ENCODE measurements at places on chromosomes 13 and 19.

- no peak for DNase-seq
These were observed 15.2 kb upstream of the GJA3 start for GRCh38 chr13:20175907-20176652.

DNA sequence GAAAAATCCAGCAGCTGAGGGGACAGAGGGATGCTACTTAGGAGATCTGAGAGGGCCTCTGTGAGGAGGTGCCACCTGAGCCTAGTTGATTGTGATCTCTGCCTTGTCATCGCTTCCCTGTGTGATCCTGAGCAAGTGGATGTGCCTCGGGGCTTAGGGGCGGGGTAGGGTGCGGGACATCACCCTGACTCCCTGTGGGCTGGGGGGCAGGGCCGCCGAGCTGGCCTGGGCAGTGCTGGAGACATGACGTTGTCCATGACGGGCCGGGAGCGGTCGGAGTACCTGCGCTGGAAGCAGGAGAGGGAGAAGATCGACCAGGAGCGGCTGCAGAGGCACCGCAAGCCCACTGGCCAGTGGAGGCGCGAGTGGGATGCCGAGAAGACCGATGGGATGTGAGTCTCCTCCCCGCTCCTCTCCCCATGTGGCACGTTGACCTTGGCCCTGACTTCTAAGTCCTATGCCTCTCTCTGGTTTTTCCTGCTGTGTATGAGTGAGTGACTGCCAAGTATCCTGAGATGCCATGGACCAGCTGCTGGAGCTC is 8.2 kb upstream of the INAFM1 start:
- no peak for DNase-seq

DNA sequence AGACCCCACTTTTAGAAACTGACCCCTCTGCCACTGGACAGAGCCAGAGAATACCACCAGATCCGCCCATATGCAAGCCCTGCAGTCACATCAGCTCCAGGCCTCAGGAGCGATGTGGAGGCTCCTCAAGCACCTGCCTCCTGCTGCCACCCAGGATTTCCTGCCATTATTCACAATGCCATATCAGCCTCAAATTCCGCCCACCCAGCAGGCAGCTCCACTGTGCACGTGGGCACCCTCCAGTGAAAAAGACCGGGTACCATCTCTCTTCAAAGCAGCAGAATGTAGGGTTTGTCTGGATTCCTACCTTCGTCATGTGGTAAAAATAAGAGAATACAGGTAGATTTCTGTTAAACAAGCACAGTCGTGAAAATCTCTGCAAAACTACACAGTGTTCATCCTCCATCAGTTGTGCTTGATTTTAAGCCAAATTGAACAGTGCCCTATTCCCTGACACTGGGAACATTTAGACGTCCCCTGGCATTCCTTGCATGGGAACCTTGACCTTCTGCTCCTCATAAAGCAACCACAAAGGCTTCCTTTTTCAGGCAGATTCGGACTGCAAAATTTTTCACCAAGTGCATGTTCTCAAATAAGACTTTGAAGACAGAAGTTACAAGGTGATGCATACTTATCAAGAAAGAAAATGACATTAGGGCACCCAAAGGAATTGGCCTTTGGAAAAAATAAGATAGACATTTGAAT is 56.4 kb downstream of the FAM124A start:
- no peak for DNase-seq

DNA sequence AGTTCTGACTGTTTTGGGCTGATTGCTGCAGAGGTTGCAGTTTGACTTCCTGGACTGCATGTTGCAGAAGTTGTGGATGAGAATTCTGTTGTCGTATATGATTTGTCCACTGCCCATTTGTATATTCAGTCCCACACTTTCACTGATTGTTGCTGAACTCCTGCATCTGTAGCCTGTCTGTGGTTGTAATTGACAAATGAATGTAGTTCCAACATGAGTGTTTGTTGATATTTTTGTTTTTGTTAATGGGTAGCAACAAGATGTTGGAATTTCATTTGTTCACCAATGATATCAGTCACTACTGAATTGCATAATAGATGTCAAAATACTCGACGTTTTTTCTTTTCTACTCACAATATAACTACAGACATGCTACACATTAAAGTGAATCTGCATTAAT is 533.9 kb downstream of the DCT start:
- no peak for DNase-seq

DNA sequence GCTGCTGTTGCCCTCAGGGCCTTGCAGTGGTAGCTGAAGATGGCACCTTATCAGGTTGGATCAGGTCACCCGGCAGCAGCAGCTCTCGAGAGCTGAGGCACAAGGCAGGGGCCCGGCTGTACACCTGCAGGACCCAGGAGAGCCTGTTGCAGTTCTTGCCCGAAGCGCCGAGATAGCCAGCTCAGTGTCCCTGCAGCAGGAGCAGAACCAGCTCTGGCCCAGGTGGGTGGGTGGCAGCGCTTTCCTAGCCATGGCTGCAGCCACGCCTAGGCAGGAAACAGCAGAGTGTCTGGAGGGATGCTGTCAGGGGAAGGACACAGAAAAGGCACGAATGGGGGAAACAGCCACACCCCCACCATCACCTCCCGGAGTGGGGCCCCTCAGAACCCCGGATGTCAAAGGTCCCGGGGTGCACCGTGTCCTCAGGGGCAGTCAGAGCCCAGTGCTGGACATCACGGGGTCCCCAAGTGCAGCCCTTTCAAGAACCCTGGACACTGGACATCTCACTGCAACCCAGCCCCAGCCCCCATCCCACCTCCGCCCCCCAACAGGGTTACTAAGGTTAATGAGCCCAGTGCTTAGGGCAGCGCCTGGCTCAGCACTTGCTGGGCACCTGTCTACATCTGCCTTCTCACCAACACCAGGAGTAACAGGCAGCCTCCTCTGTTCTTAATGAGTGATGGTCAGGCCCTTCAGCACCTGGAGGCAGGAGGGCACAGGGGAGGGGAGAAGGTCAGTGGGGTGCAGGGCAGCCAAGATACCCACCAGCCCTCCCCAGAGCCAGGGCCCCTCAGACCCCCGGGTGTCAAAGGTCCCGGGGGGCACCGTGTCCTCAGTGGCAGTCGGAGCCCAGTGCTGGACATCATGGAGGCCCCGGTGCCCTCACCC is 8.7 kb downstream of the ACP4 start:
- DNase-seq = no peak

GRCh38 chr19:1763648-1764639 is 10.6 kb downstream of the ONECUT3 start:
- DNase-seq = no peak

- DNase-seq = no peak
These were observed 63.5 kb upstream of the DOCK9 start for GRCh38 chr13:99041337-99041736.

GRCh38 chr13:113053376-113053775 is 52.2 kb upstream of the F7 start:
- DNase-seq = no peak

DNA sequence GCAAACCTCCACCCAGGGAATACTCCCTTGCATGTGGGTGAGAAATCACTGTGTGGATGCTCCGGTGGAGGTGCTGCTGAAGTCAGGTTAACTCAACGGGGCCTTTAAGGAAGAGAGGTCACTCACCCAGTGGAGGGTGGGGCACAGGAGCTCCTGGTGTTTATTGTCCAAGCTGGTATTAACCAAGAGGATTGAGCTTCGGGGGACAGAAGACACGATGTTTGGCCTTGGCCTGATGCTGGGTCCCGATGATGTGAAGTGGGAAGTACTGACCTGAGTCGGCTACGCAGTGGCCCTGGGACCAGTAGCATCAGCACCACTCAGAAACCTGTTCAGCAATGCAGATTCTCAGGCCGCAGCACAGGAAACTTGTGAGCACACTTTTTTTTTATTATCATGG is 85.7 kb upstream of the WASF3 start:
- DNase-seq = no peak

DNA sequence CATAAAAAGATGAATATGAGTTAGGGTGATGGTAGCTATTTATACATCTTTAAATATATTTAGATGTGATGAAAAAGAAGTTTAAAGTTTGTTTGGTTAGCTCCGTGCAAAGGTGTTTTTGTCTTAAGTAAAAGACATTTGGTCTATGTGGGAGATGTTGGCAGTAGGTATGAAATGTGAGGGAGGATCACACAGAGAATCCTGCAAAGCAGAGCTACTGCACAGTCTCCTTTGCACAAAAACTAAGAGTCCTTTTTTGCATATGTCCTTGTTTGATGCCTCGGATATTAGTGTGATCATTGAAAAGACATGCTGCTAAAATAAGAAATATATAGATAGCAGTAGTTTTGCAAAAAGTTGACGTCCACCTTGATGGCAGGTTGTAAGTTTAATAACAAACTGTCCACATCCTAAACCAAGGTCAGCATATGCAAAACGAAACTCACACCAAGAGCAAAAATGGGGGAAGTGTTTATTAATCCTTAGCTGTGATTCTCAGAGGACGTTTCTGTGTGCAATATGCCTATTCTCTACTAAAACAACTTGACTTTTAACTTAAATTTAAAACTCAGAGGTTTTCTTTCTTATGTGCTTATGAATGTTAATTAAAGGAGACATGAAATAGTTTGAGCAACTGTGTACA is 870.1 kb downstream of the PCDH9 start:
- DNase-seq = no peak

DNA sequence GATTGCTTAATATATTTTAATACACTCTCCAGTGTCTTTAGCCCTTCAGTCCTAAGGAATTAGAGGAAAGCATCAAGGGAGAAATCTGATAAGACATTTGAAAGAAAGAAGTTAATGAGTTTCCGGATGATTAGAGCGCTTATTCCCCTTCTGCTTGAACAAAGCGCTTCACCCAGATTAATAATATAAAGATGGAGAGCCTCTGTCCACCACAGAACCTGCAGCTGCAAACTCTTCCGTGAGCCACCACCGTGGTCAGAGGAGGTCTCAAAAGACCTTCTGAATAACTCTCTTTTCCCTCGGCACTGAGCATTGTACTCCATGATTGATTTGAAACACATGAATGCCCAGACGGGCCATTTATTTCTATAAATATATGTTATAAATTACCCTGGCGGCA is 14.2 kb upstream of the TUBGCP3 start:
- DNase-seq = no peak

DNA sequence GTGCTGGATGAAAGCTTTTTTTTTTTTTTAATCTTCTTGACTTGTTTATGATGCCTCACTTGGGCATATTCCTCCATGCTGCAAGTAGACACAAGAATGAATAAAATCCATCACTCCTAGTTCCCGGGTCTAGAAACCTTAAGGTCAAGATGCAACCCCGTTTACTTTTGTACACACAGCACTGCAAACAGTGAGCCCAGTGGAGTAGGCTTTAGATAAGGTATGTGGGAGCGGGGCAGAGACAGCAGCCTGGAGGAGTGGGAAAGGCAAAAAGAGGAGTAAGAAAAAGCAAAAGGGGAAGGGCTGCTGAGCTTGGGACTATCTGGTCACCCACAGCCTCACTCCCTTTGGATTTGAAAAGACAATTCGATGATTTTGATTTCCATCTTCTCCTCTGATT is 429.8 kb upstream of the ARGLU1 start:
- DNase-seq = no peak

- no peak for DNase-seq
These were observed 8.5 kb downstream of the FOSB start for GRCh38 chr19:45476304-45476703.

GRCh38 chr13:99983499-99984401 is 2.2 kb downstream of the ZIC2 start:
- no peak for DNase-seq

- DNase-seq = no peak
These were observed 29.7 kb upstream of the CYSLTR2 start for GRCh38 chr13:48624016-48624415.

- DNase-seq = no peak
These were observed 212.5 kb downstream of the POSTN start for GRCh38 chr13:37385956-37386670.

DNA sequence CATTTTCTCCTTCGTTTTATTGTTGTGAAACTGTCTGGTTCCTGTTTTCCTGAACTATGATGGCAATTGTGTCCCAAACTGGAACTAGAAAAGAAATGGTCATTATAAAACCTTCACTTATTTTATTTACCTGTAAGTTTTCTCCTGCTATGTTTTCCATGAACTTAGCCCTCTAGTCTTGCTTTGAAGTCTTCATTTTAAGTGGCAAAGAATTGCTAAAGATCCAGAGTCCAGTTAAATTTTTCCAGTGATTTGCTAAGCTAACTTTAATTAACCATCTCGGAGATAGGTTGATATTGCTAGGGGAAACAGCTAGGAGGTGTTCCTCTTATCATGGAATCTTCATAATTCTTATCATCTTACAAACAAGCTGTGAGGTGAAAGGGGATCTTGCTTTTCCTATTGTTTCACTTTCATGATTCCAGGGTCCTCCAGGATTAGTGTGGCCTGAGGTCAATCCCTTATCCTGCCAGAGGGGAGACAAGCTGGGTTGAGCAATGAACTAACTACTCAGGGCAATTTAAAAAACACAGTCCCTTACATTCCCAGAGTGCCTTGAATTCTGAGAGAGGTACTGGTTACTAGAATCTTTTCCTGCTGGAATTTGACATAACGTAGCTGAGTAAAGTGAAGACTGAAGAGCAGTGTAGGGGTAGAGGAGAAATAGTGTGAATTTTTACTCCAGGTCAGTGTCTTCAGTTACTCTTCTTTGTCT is 112.5 kb downstream of the ESD start:
- DNase-seq = no peak

GRCh38 chr19:19602136-19602712 is 16.3 kb downstream of the PBX4 start:
- no peak for DNase-seq

DNA sequence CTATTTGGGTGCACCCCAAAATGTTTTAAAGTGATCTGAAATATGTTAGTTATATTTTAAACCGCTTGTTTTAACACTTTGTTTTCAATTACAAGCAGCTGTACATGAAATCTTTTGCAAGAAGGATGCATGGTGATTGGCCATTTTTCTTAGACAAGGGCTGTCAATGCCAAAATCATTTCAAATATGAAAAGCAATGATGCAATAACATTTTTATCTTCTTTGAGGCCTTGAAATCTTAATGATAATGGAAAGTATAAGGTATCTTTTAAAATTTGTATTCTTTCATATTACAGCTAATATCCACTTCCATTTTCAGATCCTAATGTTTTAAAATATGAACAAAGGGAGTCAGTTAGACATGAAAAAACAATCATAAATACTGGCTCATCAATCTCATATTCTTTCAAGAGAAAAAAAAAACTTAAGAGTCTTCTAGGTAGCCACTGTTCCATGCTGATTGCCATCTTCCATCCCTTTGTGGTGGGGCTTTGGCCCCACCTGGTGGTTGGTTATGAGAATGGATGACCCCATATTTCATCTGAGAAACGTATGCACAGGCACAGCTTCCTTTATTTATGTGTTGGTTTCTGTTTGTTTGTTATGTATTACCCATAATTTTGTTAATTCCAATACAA is 330.3 kb upstream of the MIR17HG start:
- DNase-seq = no peak

DNA sequence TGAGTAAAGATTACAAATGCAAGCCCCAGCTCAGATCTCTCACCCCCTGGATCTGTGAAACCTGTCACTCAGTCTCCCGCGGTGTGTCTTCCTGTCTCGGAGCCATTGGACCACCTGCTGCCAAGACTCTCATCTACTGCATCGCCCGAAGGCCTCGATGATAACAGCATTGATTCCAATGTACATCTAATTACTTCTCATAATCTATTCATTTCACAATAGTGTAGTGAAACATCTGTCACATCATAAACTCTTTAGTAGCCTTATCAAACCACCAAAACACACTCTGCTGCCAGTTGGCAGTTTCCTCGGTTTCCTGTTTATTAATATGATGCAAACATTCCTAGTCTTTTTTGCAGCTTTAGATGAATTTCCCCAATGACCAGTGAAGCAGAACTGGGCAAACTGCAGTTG is 220.3 kb downstream of the POU4F1 start:
- no peak for DNase-seq

- no peak for DNase-seq
These were observed 135.4 kb upstream of the WASF3 start for GRCh38 chr13:26422036-26422435.

- no peak for DNase-seq
These were observed 21.0 kb downstream of the TPP2 start for GRCh38 chr13:102617697-102618350.

All from activated naive CD4-positive, alpha-beta T cell treated with anti-CD3 and anti-CD28 coated beads, Interleukin-2, amount 50 U/mL, for 16 hours (primary cell).